NCI-H2029 treated with DMSO at 0.1 percent for 48 hours (cell line): ENCODE measurements at places on chromosomes 3 and 15.

- no peak for DNase-seq
Measured at GRCh38 chr3:168424059-168424734, 328.5 kb upstream of the GOLIM4 start.

DNA sequence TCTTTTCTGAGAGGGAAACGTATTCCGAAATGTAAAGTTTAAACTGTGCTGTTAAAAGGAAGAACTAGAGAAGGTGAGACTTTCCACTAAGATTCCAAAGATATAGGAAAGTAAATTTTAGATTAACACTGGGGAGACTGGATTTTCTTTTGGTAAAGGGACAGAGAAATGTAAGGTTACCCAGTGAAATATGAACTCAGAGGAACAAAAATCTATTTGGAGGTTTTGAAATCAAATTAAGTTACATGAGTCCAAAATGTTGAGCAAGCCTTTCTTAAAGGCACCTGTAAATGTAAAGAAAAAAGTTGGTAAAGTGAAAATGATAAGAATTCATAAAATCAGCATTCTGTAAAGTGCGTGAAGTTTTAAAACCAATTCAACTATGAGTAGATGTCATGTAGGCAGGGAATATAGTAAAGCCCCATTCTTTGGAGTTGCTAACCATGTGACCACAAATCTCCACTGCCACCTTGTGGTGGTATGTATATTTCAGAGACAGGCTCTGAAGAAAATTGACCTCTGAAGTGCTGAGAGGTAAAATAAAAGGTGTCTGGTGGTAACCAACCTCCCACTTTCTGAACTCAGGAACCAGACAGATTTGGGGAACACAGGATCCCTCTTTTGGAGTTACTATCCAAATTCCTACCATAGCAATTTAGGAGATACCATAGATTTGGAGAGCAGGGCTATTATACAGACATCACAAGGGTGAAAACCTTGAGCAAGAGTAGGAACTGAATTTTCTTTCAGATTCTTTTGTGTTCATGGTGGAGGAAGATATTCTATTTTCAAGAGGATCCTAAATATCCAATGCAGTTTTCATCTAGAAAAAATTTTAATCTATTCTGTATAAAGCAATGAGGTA lies 215.3 kb downstream of the ROBO2 start:
- DNase-seq, result peak; percentile 18

DNA sequence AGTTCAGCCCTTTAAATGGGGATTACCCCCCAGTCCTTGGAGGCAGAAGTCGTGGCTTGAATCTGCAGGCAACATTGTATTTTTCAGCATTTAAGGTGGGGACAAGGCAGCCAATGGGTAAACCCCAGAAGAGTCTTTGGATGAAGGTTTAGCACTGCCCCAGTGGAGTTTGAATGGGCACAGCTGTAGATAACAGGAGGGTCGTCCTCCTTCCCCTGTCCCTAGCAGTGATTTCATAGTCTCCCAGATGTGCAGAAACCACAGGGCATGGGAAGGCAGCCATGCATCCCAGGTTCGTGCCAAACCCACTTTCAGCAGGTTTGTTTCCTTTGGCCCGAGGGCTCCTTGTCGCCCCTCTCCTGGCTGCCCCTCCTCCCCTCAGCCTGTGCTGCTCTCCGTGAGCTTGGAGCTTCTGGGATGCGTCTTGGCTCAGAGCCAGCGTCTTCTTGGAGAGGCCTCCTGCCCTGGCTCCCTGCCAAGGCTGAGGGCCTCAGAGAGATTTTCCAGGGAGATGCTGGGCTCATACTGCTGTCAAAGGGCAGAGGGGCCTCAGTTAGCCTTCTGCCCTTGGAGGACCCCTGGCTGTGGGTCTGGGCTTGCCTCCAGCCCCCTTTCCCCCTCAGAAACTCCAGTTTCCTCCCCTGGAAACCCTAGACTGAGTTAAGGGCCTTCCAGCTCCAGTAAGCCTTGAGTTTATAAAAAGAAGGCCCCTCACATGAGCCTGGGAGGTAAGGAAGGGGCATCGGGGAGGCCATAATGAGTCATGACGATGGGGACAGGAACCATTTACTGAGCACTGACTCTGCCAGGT lies 48.9 kb upstream of the POLG start:
- DNase-seq, result peak; percentile 76

DNA sequence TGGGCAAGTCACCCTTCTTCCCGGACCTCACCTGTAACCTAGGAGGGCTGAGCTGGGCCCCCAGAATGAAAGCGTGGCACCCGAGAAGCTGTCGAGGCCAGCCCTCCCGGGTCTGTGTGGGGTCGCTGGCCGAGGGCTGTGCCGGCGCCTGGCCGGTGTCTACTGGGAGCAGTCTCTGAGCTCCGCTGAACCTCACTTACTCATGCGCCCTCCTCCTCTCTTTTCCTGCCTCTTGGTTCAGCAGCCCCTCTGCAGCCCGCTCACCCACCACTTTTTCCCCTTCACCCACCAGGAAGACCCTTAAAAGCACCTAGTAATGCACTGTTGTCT lies 419 bp downstream of the HYKK start:
- DNase-seq, result no peak

- no peak for DNase-seq
Measured at GRCh38 chr3:177322881-177323280, 125.6 kb upstream of the TBL1XR1 start.

GRCh38 chr15:40388941-40389823 lies 6.7 kb downstream of the KNSTRN start:
- no peak for DNase-seq

- DNase-seq, result no peak
Measured at GRCh38 chr15:70182858-70183695, 85.4 kb upstream of the TLE3 start.

DNA sequence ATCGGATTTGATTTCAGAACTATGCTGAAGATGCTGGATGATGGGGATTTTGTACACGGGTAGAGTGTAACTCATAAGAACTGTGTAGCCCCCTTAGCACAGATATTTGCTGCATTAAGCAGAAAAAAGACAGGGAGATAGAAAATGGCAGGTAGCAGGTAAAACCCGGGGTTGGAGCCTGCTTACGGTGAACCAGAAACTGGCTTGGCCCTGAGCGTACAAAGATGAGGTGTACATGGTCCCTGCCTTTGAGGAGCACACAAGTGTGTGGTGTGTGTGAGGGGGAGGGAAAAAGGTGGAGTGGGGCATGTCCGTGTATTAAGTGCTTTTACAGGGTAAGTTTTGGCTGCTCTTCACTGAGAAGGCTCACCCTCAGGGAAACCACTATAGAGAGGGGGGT lies 3.5 kb downstream of the LPP start:
- no peak for DNase-seq

DNA sequence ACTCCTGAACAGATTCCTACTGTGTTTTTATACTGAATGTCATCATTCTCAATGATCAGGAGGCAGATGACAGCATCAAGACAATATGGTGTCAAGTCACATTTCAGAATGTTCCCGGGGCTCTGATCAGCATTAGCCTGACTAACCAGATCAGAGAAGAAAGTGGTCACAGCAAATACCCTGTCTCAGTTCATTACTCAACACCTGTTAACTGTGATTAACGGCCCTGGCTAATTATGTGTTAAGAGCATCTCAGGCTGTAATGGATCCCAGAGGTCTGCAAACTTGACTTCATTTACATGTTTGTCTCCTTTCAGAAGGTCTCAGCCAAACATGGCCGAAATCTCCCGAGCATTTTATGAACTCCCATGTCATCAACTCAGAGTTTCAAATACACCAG lies 833.7 kb downstream of the FHIT start:
- DNase-seq, result no peak

DNA sequence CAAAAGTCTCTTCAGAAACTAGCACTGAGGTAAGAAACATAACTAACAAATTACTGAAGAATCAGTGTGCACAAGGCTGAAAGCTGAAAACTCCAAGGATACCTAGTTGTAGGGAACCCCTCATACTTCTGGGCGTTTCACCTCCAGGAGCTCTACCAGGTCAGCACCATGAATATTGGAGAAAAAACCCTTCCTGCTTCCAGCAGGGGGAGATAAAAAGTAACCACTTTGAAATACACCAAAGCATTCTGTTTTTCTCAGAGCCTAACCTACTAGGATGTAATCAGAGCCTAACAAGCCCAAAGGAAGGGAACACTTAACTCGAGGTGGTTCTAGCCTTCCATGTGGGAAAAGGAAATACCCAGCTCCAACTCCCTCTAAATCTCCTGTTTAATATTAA lies 175.8 kb upstream of the MME start:
- no peak for DNase-seq

DNA sequence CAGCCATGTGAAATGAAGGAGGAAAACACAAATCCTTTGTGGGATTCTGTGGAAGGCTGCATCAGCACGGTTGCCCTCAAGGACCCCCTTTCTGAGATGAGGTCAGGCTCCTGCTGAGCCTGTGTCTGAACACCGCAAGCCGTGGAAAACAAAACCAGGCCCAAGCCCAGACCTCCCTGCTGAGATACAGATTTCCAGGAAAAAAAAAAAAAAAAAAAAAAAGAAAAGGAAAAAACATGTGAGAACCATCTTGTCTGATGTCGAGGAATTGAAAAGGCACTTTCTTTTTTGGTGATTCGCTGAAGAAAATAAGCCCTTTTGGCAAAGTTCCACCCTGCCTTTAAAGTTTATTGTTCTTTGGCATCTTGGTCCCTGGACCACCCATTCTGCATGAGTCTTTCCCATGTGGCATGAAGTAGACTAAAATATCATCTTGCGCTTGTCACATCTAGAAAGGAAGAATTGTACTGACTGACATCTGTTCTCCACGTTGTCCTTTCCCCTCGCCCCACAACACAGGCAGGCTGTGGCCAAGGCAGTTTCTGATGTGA lies 117.6 kb downstream of the CHST2 start:
- DNase-seq, result no peak

GRCh38 chr3:177438596-177439220 lies 241.4 kb upstream of the TBL1XR1 start:
- no peak for DNase-seq

- DNase-seq, result no peak
Measured at GRCh38 chr15:60706145-60706544, 227.2 kb upstream of the ICE2 start.

DNA sequence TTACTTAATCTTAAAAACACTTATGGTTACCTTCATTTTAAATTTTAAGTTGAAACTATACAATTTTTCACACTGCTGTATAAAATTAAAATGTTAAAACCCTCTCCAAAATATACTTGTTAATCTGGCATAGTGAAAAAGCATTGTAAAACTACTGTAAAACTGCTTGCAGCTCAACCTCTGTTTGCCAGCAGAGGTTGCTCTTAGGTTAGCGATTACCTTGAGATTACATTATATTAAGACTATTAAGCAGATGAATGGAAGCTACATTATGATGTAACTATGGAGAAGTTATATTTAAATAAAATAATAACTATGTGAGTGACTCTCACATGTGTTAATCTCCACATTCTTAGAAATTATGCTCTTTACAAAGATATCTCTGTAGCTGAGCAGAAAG lies 143.6 kb upstream of the SLITRK3 start:
- DNase-seq, result no peak

DNA sequence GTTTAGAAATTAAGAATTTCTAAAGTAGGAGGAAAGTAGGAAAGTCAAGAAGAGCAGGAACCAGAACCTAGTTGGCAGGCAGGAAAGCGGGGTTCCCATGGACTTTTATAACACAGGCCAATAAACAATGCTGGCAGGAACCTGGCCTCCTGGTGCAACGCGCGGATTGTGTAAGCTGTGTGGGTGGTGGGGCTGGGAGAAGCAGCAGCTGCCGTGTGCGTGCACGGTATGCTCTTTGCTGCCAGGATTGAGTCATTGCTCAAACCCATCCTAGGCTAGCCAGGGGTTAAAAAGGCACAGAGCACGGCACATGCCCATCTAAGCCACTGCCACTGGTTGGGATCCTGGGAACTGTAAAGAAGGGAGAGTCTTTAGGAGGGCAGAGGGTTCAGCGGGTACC lies 209.9 kb upstream of the RGMA start:
- DNase-seq, result no peak

DNA sequence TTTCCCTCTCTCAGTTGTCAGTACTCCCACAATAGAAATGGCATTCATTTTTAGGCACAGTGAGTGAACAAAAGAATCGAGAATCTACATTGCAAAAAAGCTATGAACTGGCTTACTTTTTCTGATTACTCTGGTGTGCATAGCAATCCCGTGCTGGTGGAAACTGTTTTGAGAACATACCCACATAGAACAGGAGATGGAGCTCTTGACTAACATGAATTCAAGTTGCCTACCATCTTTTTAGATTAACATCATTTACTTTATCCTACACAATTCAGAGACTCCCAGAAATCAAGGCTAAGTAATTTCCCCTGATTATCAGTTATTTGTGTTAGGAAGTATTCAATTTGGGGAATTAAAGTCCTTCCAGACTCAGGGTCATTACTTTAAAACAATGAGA lies 326.6 kb downstream of the ARPP21 start:
- peak; percentile 67 for DNase-seq

GRCh38 chr3:28267984-28268849 lies 26.8 kb downstream of the CMC1 start:
- DNase-seq, result no peak

GRCh38 chr3:179624451-179624850 lies 19.9 kb downstream of the NDUFB5 start:
- DNase-seq, result no peak

GRCh38 chr3:23399221-23399620 lies 196.1 kb downstream of the UBE2E2 start:
- DNase-seq, result no peak

- no peak for DNase-seq
Measured at GRCh38 chr3:70281663-70282062, 30.8 kb downstream of the MDFIC2 start.

GRCh38 chr15:100105101-100105500 lies 236.7 kb downstream of the ADAMTS17 start:
- DNase-seq, result no peak

GRCh38 chr3:1583044-1583443 lies 490.2 kb downstream of the CNTN6 start:
- no peak for DNase-seq

DNA sequence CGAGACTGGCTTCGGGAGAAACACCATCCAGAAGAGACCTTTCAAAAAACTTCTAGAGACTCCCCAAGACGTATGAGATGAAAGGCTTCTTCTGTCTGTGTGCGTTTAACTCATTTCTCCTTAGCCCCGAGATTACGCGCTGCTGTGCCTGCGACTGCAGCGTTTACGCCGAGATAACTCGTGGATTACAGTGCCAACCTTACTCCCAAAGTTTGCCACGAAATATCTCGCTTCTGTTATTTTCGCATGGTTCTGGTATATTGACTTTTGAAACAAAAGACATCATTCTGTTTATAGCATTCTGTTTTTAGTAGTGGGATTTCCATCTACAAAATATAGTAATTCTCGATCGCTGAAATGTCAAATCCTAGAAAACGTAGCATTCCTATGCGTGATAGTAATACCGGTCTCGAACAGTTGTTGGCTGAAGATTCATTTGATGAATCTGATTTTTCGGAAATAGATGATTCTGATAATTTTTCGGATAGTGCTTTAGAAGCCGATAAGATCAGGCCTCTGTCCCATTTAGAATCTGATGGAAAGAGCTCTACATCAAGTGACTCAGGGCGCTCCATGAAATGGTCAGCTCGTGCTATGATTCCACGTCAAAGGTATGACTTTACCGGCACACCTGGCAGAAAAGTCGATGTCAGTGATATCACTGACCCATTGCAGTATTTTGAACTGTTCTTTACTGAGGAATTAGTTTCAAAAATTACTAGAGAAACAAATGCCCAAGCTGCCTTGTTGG lies 467 bp downstream of the PGBD4 start:
- DNase-seq, result no peak

GRCh38 chr15:25504307-25504706 lies 65.5 kb upstream of the UBE3A start:
- DNase-seq, result no peak

GRCh38 chr3:177281292-177282118 lies 84.2 kb upstream of the TBL1XR1 start:
- peak; percentile 98 for DNase-seq
